ENCODE measurements at places on chromosomes 3 and 15.
A peak's percentile ranks its signal among the peaks of the same experiment; 100 is the strongest.

- no peak overlapping the region for H3K27ac ChIP-seq
- H3K36me3 ChIP-seq, result no peaks in the 10 kb centered on the region
- H3K4me1 ChIP-seq, result no peaks in the 10 kb centered on the region
- H3K4me3 ChIP-seq, result no peak overlapping the region
- no peaks in the 10 kb centered on the region for H3K27me3 ChIP-seq
Observed at GRCh38 chr15:61441891-61442290, 212.8 kb upstream of the RORA start.

- peaks cover 16% of the 10 kb centered on the region for H3K4me1 ChIP-seq
- H3K4me3 ChIP-seq, result no peak overlapping the region
- no peak for DNase-seq
- H3K36me3 ChIP-seq, result no peaks in the 10 kb centered on the region
- no peak overlapping the region for H3K27ac ChIP-seq
- H3K27me3 ChIP-seq, result no peaks in the 10 kb centered on the region
Observed at GRCh38 chr3:23402728-23403492, 199.8 kb downstream of the UBE2E2 start.

DNA sequence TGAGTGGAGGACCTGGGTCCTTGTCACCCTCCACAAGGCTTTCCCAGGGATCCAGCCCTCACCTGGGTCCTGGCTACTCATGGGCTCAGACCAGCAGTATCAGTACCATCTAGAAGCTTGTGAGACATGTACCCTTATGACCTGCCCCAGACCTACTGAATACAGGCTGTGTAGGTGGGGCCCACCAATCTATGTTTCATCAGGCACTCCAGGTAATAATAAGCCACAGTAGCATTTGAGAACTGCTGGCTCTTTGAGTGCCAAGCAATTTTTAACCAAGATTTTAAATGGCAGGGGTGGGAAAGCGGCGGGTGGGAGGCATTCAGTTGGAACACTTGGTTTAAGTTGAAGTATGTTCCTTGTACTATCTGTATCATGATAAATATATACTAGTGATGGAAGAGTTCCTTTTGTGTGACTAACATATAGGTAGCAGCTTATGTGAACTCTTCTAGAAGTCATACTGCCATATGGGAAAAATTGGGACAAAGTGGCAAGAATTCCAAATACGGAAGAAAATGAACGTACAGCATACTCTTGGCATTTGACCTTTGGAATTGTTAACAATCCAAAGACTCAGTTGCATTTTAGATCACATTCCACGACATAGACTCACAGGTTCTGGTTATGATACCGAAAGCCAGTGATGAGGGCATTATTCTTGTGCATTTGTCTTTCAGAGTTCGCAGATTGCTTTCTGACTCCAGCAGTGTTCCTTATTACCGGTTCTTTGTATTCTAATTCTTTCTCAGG is 190.4 kb downstream of the GHSR start:
- no peak for DNase-seq
- H3K27me3 ChIP-seq, result no peaks in the 10 kb centered on the region
- H3K36me3 ChIP-seq, result no peaks in the 10 kb centered on the region
- H3K4me1 ChIP-seq, result peaks cover 91% of the 10 kb centered on the region
- no peak overlapping the region for H3K4me3 ChIP-seq

DNA sequence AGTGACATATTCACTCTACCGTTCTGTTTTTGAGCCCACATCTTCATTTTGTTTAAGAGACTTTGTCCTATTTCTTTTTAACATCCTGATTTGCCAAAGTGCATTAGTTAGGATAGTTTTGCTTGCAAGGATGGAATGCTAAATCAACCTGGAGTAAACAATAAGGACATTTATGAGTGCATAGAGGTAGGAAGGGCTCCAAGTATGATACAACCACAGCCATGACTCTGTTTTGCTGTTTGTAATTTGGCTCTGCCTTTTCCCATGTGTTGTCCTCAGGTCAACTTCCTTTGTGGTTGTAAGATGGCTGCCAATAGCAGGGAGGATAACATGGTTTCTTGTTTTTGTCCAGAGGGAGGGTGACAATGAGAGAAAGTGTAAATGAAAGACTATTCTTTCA is 66.4 kb upstream of the GOLIM4 start:
- no peak for DNase-seq
- no peaks in the 10 kb centered on the region for H3K36me3 ChIP-seq
- H3K27me3 ChIP-seq, result no peaks in the 10 kb centered on the region
- H3K4me1 ChIP-seq, result peaks cover 18% of the 10 kb centered on the region
- no peak overlapping the region for H3K4me3 ChIP-seq
- peak overlapping the region; percentile 30 for H3K27ac ChIP-seq

GRCh38 chr3:43996379-43997301 is 245.0 kb upstream of the TOPAZ1 start:
- peaks cover 53% of the 10 kb centered on the region for H3K4me1 ChIP-seq
- H3K36me3 ChIP-seq, result no peaks in the 10 kb centered on the region
- H3K27me3 ChIP-seq, result peaks cover 46% of the 10 kb centered on the region

DNA sequence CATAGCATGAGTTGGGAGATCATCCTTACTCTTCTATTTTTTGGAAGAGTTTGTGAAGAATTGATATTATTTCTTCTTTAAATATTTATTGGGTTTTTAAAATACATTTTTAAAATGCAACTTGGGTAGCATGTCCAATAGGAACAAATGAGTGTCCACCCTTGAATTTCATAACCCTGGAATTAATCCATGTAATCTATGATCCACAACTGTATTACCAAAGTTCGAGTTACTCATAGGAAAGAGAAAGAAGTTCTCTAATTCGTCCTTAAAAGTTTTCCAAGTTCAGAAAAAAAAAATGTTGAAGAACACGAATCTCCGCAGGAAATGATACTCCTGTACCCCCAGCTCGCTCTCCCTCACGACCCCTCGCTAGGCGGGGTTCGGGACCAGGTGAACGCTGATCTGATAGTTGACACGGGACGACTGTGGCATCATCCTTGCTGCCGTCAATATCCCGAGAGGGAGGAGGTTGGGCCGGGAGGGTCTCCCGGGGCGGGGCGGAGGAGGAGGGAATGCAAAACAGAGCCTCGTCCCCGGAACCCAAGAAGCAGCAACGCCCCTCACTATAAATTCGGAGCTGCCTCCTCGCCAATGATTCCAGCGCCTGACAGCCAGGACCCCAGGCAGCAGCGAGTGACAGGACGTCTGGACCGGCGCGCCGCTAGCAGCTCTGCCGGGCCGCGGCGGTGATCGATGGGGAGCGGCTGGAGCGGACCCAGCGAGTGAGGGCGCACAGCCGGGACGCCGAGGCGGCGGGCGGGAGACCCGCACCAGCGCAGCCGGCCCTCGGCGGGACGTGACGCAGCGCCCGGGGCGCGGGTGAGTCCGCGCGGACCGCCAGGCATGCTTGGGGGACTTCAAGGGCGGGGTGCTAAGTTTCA is at the start of gene AGTR1:
TSS of gene AGTR1 (plus strand) at position 598 of the 884 bp plus-strand sequence. CDS start 43,133 bp downstream, outside the sequence.
- DNase-seq, result no peak
- H3K36me3 ChIP-seq, result no peaks in the 10 kb centered on the region
- H3K4me1 ChIP-seq, result no peaks in the 10 kb centered on the region
- peak within 1 kb of the TSS; percentile 74 for H3K27ac ChIP-seq
- H3K27me3 ChIP-seq, result no peaks in the 10 kb centered on the region

DNA sequence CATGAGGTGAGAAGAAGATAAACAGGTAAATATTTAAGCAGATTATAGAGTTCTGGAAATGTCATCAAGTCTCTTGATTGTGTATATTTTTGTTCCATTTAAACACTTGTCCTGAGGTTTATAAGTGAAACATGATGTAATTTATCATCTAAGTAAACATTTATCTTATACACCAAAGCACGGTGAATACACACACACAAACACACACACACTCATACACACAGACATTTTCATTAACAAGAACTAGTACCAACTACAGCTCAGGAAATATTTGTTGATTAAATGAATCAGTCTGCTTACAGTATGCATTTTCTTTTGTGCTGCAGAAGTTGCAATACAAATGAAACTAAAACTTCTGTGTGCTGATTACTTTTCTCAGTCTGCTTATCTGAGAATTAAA is 357.3 kb downstream of the ZBTB20 start:
- DNase-seq, result no peak
- H3K4me3 ChIP-seq, result no peak overlapping the region
- no peaks in the 10 kb centered on the region for H3K36me3 ChIP-seq
- H3K4me1 ChIP-seq, result no peaks in the 10 kb centered on the region
- H3K27ac ChIP-seq, result no peak overlapping the region

GRCh38 chr3:49807431-49808114 is 4.5 kb downstream of the INKA1 start:
- no peak overlapping the region for H3K27ac ChIP-seq
- peaks cover 69% of the 10 kb centered on the region for H3K4me1 ChIP-seq
- no peak for DNase-seq
- H3K36me3 ChIP-seq, result peaks cover 39% of the 10 kb centered on the region
- no peaks in the 10 kb centered on the region for H3K27me3 ChIP-seq
- H3K4me3 ChIP-seq, result no peak overlapping the region

GRCh38 chr3:151276687-151277042 is 1.7 kb downstream of the P2RY14 start:
- peak overlapping the region; percentile 9 for H3K27ac ChIP-seq
- H3K27me3 ChIP-seq, result no peaks in the 10 kb centered on the region
- H3K36me3 ChIP-seq, result no peaks in the 10 kb centered on the region

DNA sequence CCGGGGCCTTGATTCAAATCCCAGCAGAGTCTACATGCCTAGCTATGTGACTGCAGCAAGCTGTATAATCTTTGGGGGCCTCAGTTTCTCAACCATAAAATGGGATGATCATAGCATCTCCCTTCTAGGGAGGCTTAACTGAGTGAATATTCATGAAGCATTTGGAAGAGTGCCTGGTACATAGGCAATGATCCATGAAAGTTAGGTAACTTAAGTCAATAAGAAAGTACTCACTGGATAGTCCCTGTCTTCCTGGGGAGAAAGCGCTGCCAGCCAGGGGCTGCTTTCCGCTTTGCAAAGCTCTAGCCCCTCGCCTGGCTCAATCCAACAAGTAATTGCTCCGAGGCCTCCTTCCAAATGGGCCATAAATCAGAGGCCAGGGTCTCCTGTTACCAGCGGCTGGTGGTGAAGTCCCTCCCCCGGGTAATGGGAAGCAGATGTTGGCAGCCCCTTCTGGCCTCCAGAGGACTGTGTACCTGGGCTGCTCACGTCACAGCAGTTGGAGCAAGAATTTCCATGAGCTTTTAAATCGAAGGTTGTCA is 521.9 kb upstream of the PROK2 start:
- no peak overlapping the region for H3K4me3 ChIP-seq
- peaks cover 16% of the 10 kb centered on the region for H3K4me1 ChIP-seq
- no peak overlapping the region for H3K27ac ChIP-seq
- no peaks in the 10 kb centered on the region for H3K27me3 ChIP-seq
- no peaks in the 10 kb centered on the region for H3K36me3 ChIP-seq
- no peak for DNase-seq

- H3K27ac ChIP-seq, result peak overlapping the region; percentile 74
- no peak for DNase-seq
- H3K4me3 ChIP-seq, result peak overlapping the region; percentile 86
Observed at GRCh38 chr3:32392536-32393302, 1.1 kb downstream of the CMTM7 start.

GRCh38 chr3:124397088-124397487 is 333.2 kb upstream of the UMPS start:
- peaks cover 9% of the 10 kb centered on the region for H3K36me3 ChIP-seq
- no peak overlapping the region for H3K4me3 ChIP-seq
- H3K27ac ChIP-seq, result no peak overlapping the region
- no peak for DNase-seq
- peaks cover 19% of the 10 kb centered on the region for H3K4me1 ChIP-seq

- no peak for DNase-seq
- no peak overlapping the region for H3K27ac ChIP-seq
- no peaks in the 10 kb centered on the region for H3K36me3 ChIP-seq
- H3K27me3 ChIP-seq, result no peaks in the 10 kb centered on the region
Observed at GRCh38 chr3:29263476-29263875, 17.4 kb upstream of the RBMS3 start.

GRCh38 chr3:146142757-146143156 is 18.2 kb downstream of the PLOD2 start:
- no peaks in the 10 kb centered on the region for H3K27me3 ChIP-seq
- DNase-seq, result no peak
- H3K36me3 ChIP-seq, result no peaks in the 10 kb centered on the region
- H3K4me3 ChIP-seq, result peak overlapping the region; percentile 6
- H3K4me1 ChIP-seq, result peaks cover 27% of the 10 kb centered on the region

- no peak for DNase-seq
- no peaks in the 10 kb centered on the region for H3K36me3 ChIP-seq
- no peak overlapping the region for H3K4me3 ChIP-seq
- no peaks in the 10 kb centered on the region for H3K4me1 ChIP-seq
Observed at GRCh38 chr3:106006001-106006400, 137.2 kb upstream of the CBLB start.

DNA sequence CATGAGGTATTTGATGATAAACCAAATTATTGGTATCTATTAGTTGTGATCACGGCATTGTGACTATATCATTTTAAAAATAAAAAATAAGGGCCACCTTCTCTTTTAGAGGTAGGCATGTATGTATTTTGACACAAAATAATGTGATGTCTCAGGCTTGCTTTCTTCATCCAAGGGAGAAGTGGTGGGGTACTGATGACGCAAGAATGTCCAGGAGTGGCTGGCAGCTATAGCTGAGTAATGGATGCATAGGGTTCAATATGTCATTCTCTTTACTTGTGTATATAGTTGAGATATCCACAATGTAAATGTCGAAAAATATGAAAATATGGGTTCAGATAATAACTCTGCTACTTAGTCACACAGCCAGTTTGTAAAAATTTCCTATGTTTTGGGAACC is 46.8 kb upstream of the NSMCE3 start:
- no peak overlapping the region for H3K4me3 ChIP-seq
- no peaks in the 10 kb centered on the region for H3K36me3 ChIP-seq
- DNase-seq, result no peak
- H3K27me3 ChIP-seq, result no peaks in the 10 kb centered on the region

- peaks cover 19% of the 10 kb centered on the region for H3K36me3 ChIP-seq
- DNase-seq, result no peak
- H3K27me3 ChIP-seq, result no peaks in the 10 kb centered on the region
- peak overlapping the region; percentile 79 for H3K27ac ChIP-seq
Observed at GRCh38 chr15:60373327-60373726, 24.5 kb downstream of the ANXA2 start.

DNA sequence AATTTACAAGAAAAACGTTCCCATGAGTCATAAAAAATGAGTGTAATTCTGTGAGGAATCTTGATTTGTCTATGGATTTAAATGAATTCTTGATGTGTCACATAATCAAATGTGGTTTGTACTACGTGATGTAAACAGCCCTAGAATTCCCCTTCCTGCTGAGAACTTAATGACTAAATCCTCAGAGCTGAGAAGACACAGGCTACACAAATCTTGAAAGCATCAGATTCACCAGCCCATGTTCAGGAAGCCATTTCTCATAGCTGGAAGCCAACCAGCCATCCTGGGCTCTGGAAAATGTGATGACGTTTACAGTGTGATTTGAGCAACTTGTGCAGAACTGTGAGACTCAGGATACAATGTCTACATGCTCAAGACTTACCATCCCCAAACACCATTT is 193.7 kb upstream of the MME start:
- no peak overlapping the region for H3K27ac ChIP-seq
- DNase-seq, result no peak
- no peaks in the 10 kb centered on the region for H3K27me3 ChIP-seq
- H3K36me3 ChIP-seq, result no peaks in the 10 kb centered on the region

DNA sequence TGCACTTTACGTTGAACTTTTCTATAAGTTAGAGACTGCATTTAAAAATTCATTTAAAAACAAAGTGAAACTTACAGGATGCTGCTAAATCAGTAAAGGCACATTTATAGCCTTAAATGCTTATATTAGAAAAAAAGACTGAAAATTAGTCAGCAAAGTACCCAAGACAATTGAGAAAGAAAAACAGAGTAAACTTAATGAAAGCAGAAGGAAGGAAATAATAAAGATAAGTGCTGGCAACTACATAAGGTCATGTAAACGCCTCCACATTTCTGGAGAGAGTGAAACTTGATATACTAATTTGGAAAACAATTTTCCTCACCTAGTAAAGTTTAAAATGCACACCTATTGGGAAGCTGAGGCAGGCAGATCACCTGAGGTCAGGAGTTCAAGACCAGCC is 58.2 kb upstream of the ACAN start:
- H3K4me1 ChIP-seq, result no peaks in the 10 kb centered on the region
- H3K27me3 ChIP-seq, result no peaks in the 10 kb centered on the region
- H3K36me3 ChIP-seq, result no peaks in the 10 kb centered on the region
- DNase-seq, result no peak

All from esophagus muscularis mucosa (tissue), 4 donors.